ENCODE measurements at places on chromosomes 2 and 18.
A peak's percentile ranks its signal among the peaks of the same experiment; 100 is the strongest.

GRCh38 chr2:218985325-218986091 lies 524 bp upstream of the FEV start:
- DNase-seq = no peak

GRCh38 chr2:73746015-73746876 lies 9.1 kb upstream of the TPRKB start:
- DNase-seq = no peak

DNA sequence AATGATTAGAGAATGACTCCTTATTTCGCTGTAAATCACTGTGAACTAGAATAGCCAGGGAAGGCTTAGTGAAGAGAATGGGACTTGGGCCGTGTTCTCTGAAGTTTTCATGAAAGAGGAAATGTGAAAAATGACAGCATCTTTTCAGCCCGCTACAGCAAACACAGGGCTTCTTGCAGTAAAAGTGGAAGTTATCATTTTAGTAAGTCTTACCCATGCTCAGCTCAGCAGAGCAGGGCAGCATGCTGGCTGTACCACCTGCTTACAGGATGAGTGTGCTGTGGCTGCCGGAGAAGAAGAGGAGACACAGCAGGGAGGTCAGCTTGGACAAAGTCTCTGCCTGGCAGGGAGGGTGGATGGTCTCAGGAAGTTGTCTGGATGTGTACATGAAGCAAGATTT lies 300.7 kb upstream of the DLGAP1 start:
- no peak for DNase-seq

DNA sequence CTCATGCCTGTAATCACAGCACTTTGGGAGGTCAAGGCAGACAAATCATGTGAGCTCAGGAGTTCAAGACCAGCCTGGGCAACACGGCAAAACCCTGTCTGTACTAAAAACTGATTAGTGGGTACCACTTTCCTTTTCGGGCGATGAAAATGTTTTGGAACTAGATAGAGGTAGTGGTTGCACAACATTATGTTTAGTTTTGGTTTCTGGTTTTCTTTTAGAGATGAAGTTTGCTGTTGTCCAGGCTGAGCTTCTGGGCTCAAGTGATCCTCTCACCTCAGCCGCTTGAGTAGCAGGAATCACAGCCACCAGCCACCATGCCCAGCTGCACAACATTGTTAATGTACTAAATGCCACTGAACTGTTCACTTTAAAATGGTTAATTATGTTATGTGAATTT lies 27.6 kb downstream of the AAK1 start:
- no peak for DNase-seq

DNA sequence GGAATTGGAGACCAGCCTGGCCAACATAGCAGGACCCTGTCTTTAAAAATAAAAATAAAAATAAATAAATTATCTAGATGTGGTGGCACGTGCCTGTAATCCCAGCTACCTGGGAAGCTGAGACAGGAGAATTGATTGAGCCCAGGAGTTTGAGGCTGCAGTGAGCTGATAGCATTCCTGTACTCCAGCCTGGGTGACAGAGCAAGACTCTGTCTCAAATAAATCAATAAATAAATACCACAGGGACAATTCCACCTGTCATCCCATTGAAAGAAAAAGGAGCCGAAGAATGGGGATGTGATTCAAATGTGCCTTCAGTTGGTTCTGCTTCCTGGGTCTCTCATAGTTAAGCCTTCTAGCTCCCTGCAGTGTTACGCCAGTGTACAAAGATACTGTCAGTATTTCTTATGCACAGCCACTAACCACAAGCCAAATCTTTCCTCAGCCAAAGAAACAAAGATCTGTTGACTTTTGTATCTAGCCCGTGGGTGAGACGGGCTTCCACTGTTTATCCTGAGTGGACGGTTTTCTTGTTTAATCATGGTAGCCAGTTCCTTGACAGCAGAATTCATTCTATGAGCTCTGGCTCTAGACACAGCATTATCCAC lies 12.6 kb downstream of the LGALSL start:
- DNase-seq = no peak

DNA sequence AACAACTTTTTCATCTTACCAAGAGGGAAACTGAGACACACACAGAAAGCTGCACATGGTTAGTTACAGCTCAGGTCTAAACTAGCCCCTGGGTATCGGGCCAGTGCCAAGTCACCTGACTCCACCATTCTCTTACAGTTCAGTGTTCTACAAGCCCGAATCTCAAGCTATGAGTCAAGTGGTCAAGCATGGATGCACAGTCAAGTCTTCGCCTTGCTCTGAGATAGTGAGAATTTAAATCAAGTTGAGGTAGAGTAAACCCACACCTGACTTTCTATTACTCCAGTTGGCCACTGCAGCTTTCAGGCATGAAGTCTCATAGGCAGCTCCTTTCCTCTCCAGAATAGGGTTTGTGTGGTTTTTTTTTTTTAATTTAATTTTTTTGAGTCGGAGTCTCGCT lies 34.5 kb upstream of the ARL5A start:
- no peak for DNase-seq

DNA sequence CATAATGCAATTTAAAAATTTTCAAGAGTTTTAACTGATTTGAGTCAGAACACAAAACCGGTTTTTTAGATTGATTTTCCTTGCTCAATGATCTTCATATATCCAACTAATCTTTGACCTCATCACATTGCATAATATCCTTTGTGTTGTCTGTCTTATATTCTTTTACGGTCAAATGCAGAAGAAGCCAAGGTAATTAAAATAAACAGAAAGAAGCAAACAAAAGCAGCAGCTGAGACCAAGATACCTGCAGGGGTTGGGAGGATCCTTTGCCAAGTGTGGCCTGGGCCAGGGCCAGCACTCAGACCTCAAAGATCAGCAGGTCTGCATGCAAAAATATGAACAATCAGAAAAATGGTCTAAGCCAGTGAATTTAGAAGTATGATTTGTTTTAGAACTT lies 428.9 kb upstream of the NETO1 start:
- DNase-seq = no peak

DNA sequence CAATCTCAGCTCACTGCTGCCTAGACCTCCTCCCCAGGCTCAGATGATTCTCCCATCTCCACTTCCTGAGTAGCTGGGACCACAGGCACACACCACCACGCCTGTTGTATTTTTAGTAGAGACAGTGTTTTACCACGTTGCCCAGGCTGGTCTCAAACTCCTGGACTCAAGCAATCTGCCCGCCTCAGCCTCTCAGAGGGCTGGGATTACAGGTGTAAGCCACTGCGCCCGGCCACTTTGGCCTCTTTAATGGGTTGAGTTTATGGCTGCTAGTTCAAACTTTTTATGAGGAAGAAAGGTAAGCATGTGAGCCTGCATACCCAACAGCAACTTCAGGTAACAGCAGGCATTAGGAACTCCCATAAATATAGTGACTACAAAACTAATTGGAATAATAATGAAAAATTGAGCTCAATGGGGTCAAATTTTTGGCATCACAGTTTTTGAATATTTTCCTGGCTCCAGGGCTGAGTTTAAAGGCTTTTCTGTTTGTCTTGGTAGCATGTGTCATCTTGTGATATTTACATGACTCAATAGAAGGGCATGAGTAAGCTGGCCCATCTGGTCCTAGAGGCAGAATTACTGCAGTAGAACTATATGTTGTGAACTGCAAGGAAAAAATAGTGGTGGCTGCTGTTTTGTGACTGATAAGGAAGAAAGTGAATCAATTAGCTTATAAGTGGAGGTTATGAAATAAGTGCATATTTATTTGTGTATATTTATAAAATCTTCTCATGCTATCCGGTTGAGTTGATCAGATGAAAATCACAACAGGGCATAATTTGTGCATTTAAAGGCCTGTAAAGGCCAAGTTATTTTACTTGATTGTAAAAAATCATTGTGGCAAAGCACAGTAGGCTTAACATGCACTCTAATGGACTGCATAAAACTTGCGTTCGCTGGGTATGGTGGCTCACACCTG lies 24.8 kb downstream of the GALM start:
- DNase-seq = no peak

DNA sequence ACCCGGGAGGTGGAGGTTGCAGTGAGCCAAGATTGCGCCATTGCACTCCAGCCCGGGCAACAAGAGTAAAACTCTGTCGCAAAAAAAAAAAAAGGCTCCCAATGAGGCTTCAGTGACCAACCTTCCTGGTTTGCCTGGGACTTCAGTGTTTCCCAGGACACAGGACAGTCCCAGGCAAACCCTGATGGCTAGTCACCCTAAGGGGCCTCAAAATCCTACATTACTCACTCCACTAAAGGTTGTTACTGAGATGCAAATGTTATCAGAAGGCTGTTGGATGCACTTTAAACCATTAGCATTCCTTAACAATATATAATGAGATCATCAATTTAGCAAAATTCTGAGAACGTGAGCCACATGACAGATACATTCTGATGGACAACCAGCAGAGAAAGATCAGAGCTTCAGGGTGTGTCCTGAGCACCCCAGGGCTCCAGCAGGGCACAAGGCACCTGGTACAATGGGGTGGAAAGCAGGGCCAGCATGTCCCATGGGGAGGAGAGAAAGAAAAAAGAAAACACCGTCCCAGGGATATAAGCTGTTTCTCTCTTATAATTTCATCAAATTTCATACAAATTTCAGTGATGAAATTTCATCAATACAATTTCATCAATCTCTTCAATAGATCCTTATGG lies 118.1 kb upstream of the ARL5A start:
- DNase-seq = no peak

- DNase-seq = peak; percentile 41
Measured at GRCh38 chr2:218397820-218398436, 1.7 kb upstream of the CTDSP1 start.

DNA sequence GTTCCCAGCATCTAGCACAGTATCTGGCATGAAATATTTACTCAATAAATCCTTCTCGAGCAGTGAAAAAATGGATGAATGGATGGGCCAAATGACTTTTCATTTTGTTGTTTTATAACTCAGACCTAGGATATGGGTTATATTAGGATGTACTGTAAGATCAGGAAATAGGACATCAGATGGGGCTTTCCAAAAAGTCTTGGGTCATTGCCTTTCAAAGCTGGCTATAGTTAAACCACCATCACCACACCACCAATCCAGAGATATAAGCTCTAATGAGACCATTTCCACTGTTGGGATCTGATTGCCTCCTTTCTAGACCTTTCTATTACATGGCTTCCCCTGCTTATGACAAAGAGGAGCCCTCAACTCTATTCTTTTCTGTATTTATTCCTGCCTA lies 525.0 kb upstream of the TCF4 start:
- no peak for DNase-seq

- no peak for DNase-seq
Measured at GRCh38 chr18:57084331-57085271, 62.3 kb upstream of the BOD1L2 start.

GRCh38 chr18:79523736-79524180 lies 128.0 kb downstream of the NFATC1 start:
- peak; percentile 71 for DNase-seq

GRCh38 chr2:12709207-12709522 lies 7.6 kb upstream of the TRIB2 start:
- DNase-seq = no peak

GRCh38 chr2:207459990-207460757 lies 69.6 kb upstream of the CREB1 start:
- no peak for DNase-seq

DNA sequence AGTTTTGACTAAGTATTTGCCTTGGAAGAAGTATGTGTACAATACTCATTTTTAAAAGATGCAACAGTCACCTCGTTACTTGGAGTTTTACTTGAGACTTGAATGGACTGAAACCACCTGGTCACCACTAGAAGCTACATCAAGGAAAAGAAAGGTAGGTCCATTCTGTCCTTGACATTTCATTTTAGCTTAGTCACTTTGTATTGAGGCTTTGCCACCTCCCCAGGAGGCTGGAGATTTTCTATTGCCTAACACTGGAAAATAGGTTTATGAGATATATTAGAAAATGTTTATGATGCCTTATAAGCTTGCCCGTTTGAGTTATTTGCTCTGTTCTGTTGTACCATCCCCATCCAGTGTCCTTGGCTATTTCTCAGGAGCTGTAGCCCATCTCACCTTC lies 107.9 kb upstream of the ETAA1 start:
- DNase-seq = no peak

- no peak for DNase-seq
Measured at GRCh38 chr18:1499265-1499664, 594.6 kb downstream of the ADCYAP1 start.

GRCh38 chr2:107068069-107068916 lies 182.3 kb upstream of the ST6GAL2 start:
- DNase-seq = no peak

GRCh38 chr2:65070172-65070830 lies 14.1 kb downstream of the CEP68 start:
- no peak for DNase-seq

DNA sequence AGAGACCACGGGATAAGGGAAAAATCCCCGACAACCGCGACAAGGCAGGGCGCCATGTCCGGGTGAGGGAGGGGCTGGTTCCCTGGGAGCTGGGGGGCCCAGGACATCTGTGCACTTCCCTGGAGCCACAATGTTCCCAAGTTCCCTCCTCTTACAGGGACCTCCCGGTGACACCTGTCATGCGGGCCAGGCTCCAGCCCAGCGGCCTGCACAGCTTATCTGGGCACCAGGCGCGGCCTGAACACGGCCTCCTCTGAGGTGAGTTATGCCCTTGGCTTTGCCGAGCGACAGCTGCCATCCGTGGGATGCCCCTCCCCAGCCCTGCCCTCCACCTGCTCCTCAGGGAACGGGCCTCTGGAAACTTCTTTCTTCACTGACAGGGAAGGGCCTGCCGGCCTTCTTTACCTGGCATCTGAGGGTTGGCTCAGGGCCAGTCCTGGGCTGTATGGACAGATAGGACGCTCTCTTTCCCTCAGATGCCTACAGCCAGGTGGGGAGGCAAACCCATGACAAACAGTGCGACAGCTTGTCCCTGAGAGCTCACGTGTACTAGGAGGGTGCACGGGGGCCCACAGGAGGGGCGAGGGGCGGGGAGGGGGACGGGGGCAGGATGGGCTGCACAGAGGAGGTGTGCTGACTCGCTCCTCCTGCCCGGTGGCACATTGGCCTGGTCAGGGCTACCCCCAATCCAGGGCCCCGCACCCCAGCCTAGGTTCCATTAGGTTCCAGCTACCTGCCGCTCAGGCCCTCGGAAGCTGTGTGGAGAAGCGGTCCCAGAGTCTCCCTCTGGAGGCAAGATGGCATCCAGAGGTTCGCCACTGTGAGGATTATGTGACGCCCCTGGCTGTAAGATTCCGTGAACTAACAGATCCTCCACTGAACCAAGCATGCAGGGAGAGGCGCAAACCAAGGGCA lies 34.9 kb upstream of the HPCAL1 start:
- DNase-seq = no peak

GRCh38 chr2:24870891-24871705 lies 48.9 kb downstream of the ADCY3 start:
- no peak for DNase-seq

GRCh38 chr2:216694082-216694825 lies 1.1 kb downstream of the IGFBP5 start:
- peak; percentile 16 for DNase-seq
